NCI-H524 treated with DMSO at 0.1 percent for 48 hours (cell line): ENCODE measurements at places on chromosomes 12 and 14.
A peak's percentile ranks its signal among the peaks of the same experiment; 100 is the strongest.

DNA sequence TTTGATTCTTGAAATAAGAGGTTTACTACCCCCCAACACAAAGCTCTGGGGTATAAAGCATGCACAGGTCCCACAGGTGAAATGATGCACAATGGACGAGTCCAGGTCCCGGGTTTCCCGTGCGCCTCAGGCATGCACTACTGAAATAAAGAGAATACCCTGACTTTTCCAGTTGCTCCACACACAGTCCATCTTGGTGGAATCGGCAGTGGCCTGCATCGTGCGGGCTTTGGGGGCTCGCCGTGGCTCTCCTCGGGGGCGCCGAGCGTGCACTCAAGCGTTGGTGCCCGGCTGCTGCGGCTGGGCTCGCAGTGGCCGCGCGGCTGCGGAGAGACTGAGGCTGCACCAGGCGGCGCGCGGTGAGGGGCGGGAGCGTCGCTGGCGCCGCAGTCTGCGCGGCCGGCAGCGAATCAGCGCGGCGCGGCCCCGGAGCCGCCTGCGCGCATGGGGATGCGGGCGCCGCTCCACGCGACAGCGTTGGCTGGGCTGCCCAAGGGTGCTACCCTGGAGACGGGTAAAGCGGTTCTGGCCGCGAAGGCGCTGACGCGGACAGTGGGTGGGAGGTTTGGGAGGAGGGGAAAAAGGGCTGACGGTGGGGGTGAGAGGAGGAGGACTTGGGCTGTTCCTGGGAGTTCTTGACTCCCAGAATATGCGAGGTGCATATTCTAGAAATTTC, 53.8 kb upstream of the CCDC175 start:
- DNase-seq = peak; percentile 46

DNA sequence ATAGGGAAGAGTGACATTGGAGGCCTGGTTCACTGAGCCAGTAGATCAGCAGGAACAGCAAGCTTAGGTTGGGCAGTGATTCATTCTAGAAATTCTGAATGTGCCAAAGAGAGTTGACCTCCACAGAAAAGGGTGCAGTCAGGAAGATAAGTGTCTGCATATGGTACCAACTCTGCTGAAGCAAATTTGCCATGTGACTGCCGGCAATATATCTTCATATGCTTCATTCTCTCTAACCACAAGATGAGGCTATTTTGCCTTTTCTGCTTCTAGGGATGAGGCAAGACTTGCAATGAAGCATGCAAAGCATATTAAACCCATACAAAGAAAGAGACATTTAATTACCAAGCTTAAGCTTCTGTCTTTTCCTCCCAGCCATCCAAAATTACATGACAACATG, 13.6 kb downstream of the CCDC198 start:
- no peak for DNase-seq

- no peak for DNase-seq
Observed at GRCh38 chr14:93005135-93005813, 82.3 kb downstream of the CHGA start.

DNA sequence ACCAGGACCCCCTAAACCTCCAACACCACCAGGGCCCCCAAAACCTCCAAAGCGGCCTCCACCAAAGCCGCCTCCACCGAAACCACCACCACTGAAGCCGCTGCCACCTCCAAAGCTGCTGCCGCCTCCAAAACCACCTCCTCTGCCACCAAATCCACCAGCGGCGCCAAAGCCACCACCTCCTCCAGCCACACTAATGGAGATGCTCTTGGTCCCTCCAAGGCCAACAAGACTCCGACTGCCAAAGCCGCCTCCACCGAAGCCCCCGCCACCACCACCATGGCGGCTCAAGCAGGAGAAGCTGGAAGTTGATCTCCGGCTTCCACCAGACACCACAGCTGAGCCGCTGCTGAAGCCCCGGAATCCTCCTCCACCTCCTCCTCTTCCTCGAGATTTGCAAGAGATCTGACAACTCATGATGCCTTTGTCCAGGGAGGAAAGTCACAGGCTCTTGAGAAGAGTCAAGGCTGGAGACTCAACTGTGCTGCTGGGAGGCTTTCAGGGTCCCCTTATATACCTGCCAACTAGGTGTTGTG, at the start of gene KRT2:
Gene KRT2 (minus strand): TSS at position 486 of the 536 bp plus-strand sequence. CDS start 69 bp downstream, at position 417.
- no peak for DNase-seq

DNA sequence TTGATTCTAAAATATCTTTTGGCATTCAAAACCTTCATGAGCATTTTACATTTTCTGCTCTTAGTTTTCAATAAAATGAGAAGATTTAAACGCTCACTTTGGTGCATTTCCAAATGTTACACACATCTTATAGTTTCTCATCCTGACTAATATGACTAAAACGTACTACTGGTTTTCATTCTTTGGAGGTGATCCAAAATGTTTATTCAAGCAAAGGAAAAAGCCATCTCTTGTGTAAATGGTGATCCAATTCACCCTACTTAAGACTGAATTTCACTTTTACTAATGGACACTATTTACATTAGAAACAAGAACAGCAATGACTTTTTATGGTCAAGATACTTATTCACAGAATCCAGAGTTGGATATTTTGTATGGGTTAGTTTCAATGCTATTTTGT, 86.6 kb downstream of the KITLG start:
- no peak for DNase-seq

- no peak for DNase-seq
Observed at GRCh38 chr12:26749781-26750180, 83.2 kb downstream of the ITPR2 start.

GRCh38 chr12:131250951-131251315, 297.2 kb downstream of the ADGRD1 start:
- DNase-seq = no peak

GRCh38 chr12:89768586-89769482, 60.2 kb upstream of the ATP2B1 start:
- DNase-seq = no peak

DNA sequence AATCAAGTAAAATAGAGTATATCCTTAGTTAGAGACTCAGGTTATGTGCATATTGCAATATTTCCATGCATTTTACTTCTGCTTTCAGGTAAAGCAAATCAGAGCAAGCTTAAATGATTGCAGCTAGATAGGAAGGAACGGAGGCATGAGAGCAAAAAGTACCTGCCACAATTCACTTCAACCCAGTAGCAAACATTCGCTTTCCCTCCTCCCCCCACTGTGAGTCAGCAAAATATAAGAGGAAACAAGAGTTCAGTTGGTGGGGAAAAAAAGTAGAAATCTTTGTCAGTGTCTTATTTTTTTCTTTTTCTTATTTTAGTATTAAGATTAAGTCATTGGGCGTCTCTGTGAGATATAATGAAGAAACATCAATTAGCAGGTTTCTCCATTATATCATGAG, 475.4 kb downstream of the NPAS3 start:
- DNase-seq = no peak

DNA sequence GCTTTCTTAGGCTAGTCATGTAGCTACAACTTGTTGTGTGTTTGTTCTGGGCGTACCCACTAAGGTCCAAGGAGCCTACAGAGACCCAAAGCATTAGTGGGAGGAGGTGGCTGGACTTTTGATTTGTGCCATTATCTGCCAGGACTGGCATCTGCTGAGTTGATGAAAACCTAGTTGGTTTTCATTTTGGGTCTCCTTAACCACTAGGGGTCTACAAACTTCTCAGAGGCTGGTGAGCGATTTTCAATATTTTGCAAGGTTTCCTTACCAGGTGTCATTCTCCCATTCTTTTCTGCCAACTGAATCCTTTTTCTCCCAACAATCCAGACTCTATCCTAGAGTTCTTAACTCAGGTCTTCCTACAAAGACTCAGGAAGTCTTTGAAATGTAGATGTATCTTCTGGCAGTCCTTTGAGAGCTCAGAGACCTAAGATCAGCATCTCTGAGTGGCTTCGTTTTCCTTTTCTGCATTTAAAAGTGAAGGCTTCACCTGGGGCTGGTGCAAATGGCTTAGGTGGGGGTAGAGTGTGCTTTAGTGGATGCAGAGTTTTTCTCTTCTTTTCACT, 150.0 kb upstream of the RMST start:
- no peak for DNase-seq

GRCh38 chr12:126776026-126776655, 1490.8 kb upstream of the TMEM132C start:
- DNase-seq = no peak

DNA sequence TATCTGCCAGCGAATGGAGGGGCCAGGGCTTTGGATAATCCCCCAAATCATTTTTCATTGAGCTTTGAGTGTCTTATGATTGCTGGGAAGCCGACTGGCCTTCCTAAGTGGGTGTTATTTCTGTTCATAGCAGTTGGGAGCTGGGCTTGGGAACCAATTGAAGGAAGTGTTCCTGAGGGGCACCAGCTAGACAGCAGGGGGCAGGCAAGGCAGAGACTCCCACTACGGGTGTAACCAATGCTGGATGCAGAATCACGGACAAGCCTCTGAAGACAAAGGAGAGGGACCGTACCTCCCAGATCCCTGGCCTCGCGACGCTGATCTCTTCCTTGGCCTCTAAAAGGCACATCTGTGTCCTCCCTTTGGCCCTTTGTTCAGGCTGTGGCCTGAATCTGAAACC, 149.0 kb upstream of the PRMT8 start:
- DNase-seq = peak; percentile 97

DNA sequence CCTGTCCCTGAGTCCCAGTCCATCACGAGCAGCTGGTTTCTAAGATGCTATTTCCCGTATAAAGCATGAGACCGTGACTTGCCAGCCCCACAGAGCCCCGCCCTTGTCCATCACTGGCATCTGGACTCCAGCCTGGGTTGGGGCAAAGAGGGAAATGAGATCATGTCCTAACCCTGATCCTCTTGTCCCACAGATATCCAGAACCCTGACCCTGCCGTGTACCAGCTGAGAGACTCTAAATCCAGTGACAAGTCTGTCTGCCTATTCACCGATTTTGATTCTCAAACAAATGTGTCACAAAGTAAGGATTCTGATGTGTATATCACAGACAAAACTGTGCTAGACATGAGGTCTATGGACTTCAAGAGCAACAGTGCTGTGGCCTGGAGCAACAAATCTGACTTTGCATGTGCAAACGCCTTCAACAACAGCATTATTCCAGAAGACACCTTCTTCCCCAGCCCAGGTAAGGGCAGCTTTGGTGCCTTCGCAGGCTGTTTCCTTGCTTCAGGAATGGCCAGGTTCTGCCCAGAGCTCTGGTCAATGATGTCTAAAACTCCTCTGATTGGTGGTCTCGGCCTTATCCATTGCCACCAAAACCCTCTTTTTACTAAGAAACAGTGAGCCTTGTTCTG, 41.6 kb downstream of the DAD1 start:
- DNase-seq = no peak

- DNase-seq = no peak
Observed at GRCh38 chr14:105185973-105186372, 4.9 kb upstream of the NUDT14 start.

- no peak for DNase-seq
Observed at GRCh38 chr12:127194176-127194575, 1072.8 kb upstream of the TMEM132C start.

DNA sequence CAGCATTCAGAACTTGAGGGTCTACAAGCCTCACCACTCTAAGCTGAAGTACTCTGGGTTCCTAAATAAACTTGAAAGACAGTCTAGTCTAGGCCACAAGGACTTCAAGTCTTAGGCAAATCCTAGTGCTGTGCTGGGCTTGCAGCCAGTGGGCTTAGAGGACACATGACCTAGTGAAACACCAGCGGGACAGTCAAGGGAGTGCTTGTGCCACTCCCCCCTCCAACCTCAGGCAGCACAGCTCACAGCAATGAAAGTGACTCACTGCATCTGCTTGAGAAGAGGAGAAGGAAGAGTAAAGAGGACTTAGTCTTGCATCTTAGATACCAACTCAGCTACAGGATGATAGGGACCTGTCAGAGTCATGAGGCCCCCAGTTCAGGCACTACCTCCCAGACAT, 438.1 kb downstream of the IPO8 start:
- DNase-seq = no peak

DNA sequence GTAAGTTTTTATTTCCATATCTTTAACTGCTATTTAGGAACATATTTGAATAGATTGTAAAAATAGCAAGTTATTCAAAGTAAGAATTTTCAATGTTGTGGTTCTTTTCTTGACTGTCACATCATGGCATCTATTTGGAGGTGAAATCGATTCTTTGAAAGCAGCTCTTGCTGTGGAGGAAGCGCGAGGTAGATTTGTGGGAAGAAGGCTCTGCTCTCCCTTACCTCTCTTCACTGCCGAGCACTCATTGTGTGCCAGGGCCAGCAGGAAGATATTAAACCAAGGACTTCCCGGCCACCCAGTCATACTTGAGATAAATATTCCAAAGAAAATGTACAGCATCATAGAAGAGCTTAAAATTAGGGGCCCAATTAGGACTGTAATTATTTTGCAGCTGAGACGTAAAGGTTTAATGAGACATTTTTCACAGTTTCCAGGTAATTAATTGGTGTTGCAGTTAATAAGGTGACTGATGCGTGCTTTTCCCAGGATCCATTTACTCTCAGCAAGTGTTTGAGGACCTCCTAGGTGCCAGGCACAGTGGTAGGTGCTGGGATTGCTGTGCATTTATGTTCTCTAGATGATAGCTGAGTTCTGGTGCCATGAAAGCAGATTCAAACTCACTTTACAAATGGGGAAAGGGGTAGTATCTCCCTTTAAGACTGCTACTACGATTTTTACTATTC, 89.2 kb upstream of the DYNC1H1 start:
- DNase-seq = no peak

DNA sequence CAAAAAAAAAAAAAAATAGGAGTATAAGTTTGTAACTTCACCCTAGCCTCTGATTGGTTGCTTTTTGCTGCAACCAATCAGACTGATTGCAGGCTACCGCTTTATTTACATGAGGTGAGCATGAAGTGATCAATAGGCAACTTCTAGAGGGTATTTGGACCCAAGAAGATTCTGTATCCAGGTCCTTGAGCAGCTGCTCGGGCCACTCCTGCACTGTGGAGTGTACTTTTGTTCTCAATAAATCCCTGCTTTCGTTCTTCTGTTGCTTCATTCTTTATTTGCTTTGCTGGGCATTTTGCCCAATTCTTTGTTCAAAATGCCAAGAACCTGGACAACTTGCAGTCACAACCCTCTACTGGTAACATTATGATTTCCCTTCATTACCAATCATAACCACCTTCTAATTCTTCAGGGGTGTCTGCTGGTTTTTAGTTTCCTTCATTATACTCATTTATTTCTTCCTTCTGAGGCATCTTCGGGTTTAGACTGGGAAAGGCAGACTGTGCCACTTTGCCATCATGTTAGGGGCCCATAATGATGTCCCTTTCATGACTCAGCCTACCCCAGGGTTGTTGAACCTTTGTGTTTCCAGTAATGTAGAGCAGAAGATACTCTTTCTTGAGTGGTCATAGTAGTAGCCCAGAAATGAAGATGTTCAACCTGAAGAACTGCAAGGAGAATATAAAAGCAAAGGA, 43.4 kb upstream of the LIMA1 start:
- no peak for DNase-seq

GRCh38 chr14:46940611-46941010, 289.0 kb upstream of the RPL10L start:
- DNase-seq = no peak

- DNase-seq = no peak
Observed at GRCh38 chr12:91773749-91774429, 371.8 kb downstream of the BTG1 start.

DNA sequence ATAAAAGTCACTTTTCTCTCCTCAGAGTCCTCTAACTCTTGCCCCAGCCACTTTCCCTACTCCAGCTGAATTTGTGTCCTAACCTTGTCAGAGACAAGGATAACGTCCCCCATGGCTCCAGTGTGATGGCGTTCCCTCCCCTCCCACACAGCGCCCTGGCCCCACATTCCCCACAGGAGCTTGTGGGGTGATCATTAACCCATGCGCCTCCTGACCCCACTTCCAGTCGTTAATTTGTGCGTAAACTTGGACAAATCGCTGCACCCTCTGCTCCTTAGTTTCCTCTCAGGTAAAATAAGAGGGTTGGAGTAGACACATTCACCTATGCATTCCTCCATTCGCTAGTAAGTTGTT, 22.9 kb upstream of the BCDIN3D start:
- no peak for DNase-seq

GRCh38 chr12:9751204-9752144, 9.2 kb downstream of the CD69 start:
- DNase-seq = no peak
